ENCODE measurements at places on chromosomes 1 and 21.

DNA sequence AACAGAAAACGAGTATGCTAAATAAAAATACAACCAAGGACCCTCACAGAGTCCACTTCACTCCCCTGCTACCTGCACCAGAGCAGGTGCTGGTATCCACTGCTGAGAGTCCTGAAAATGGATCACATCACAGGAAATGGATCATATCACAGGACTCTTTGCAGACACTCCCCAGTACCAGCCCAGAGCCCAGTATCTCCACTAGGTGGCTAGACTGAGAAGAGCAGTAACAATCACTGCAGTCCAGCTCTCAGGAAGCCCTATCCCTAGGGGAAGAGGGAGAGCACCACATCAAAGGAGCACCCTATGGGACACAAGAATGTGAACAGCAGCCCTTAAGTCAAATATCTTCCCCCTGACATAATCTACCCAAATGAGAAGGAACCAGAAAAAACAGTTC is 28.0 kb downstream of the AGBL4 start:
- no peak for DNase-seq

- DNase-seq = no peak
Observed at GRCh38 chr1:30809514-30810263, 52.1 kb upstream of the LAPTM5 start.

DNA sequence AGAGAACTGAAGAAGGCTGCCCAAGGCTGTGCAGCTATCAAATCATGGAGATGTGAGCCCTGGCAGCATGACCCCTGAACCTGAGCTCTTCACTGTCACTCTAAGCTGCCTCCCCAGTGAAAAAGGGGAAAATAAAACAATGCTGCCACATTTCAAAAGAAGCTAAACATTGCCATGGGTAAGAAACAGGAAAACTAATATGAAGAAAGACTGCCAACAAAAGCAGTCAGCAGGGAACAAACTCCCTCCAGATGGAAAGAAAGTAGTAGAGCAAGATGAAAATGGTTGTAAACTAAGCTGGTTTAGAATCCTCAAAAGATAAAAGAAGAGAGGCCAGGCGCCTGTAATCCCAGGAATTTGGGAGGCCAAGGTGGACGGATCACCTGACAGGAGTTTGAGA is 36.2 kb upstream of the CSF1 start:
- DNase-seq = no peak

- no peak for DNase-seq
Observed at GRCh38 chr1:56196839-56197238, 382.5 kb downstream of the PLPP3 start.

GRCh38 chr1:21638531-21639341 is 30.4 kb downstream of the RAP1GAP start:
- no peak for DNase-seq

- DNase-seq = peak; percentile 24
Observed at GRCh38 chr1:153774780-153775457, at the start of gene SLC27A3. Gene SLC27A3 (plus strand): TSS chr1:153775407. CDS start chr1:153775498, 91 bp downstream.

GRCh38 chr1:193260896-193261295 is 74.5 kb upstream of the B3GALT2 start:
- DNase-seq = no peak

DNA sequence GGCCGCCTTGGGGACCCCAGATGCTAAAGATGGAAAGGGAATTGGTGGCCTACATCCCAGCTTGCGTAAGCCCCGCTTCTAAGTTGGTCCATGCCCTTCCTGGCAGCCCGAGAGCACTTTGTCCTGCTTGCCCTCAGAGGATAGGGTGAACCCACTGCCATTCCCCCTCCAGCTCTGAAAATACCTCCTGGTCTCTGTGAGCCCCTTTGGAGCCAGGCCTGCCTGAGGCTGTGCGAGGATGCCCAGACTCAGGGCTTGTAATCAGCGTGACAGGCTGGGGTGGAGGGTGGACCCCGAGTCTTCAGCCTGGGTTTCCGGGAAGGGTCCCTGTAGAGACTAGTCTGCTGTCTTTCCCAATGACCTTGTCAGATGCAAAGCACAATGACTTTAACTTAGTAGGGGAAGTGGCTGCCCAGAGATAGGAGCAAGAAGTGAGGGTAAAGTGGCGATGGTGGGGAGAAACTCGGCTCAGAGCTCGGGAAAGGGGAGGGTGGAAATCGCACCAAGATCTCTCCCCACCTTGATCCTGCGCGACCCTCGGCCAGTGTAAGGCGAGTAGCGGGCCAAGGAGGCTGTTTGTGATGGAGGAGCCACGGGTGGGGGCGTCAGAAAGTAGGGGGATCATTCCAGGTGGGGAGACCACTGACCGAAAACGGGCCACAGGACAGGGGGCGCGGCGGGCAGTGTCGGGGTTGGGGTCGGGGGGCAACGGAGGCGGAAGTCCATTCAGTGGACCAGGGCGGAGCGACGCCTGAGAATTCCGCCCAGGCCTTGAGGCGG is 2.7 kb upstream of the HES3 start:
- no peak for DNase-seq

DNA sequence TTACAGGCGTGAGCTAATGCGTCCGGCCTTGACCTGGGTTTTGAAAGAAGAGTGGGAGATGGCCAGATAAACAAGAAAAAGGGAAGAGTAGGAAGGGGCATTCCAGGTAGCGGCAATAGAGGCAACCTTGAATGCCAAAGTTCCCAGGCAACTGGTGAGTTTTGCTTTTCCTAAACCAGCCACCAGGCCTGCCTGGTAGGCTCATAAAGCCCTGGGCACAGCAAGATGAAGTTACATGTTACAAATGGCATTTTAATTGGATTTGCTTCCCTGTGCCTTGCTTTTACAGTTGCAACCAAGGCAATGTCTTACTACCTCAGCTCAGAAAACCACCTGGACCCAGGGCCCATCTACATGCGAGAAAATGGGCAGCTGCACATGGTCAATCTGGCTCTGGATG is 5.5 kb downstream of the LRRC42 start:
- no peak for DNase-seq

DNA sequence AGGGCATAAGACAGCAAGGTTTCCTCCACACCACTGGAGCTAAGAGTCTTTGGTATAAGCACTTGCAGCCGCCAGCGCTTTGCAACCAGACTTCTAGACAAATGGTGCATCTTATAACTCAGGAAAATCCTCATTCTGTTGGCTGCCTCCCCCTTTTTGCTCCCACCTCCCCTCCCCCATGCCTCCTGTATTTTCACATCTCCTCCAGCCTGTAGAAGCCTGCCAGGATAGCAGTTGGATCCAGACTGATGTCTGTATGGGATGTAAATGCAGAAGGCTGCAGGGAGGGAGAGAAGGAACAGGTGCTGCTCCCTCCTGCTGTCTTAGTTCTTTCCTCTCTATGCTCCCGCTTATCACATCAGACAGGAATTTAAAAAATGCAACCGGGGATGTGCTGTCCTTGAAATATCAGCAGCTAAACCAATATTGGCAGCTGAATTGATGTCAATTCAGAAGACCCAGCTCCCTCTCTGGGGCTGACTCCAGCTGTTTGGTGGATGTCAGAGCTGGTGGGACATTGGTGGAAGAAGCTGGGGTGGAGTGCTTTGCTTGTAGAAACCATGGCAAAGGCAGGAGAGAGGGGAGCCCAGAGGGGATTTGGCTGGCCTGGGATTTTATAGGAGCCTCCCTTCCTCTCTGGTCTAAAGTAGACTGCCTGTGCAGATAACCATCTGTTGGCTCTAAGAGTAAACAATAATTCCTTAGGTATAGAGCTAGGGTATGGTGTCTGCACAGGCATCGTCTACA is 53.5 kb downstream of the NFASC start:
- DNase-seq = no peak

GRCh38 chr1:19374926-19375325 is 62.8 kb downstream of the SLC66A1 start:
- DNase-seq = no peak

DNA sequence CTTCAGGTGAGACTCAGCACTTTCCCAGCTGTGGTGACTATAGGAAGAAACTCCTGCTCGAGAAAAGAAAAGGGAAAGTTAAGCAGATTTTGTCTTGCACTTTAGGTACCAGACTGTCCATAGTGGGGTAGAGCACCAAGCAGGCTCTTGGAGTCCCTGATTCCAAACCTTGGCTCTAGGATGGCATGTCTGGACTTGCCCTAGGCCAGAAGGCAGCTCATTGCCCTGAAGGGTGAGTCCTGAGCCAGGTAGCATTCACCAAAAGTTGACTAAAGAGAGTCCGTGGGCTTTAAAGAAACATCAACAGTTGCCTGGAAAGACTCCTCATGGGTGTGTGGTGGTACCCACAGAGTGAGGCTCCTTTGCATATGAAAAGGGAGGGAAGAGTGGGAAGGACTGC is 145.2 kb upstream of the SNX7 start:
- no peak for DNase-seq

- DNase-seq = no peak
Observed at GRCh38 chr1:112337028-112337531, 58.9 kb upstream of the CTTNBP2NL start.

- no peak for DNase-seq
Observed at GRCh38 chr1:92728697-92729096, 56.2 kb downstream of the EVI5 start.

- no peak for DNase-seq
Observed at GRCh38 chr1:109539676-109540075, at the start of gene GPR61. Gene GPR61 (plus strand): TSS chr1:109539872. CDS start chr1:109543023, 3,151 bp downstream.

- DNase-seq = no peak
Observed at GRCh38 chr1:85585799-85586198, 5.2 kb downstream of the CCN1 start.

DNA sequence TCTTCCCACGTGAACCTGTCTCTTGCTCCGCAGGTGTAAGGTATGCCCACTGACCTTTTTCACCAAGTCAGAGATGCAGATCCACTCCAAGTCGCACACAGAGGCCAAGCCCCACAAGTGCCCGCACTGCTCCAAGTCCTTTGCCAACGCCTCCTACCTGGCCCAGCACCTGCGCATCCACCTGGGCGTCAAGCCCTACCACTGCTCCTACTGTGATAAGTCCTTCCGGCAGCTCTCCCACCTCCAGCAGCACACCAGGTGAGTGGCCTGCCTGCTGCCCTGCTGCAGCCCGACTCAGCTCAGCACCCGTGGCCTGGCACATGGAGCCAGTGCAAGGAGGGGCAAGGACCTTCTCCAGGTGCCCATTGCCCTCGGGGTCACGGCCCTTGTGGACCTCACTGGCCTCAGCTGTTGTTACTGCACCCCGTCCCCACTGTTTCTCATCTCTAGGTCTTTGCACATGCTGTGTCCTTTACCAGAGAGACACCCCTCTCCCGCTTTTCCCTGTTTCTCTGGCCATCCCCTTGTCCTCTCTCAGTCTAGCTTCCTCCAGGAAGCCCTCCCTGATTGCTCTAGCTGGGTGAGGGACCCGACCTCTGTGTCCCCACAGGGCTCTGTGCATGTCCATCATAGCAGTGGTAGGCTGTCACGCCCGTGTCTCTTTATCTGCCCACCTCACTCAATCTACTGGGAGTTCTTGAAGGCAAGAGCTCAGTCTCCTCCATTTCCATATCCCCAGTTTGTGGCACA is 25.4 kb downstream of the ZNF362 start:
- no peak for DNase-seq

DNA sequence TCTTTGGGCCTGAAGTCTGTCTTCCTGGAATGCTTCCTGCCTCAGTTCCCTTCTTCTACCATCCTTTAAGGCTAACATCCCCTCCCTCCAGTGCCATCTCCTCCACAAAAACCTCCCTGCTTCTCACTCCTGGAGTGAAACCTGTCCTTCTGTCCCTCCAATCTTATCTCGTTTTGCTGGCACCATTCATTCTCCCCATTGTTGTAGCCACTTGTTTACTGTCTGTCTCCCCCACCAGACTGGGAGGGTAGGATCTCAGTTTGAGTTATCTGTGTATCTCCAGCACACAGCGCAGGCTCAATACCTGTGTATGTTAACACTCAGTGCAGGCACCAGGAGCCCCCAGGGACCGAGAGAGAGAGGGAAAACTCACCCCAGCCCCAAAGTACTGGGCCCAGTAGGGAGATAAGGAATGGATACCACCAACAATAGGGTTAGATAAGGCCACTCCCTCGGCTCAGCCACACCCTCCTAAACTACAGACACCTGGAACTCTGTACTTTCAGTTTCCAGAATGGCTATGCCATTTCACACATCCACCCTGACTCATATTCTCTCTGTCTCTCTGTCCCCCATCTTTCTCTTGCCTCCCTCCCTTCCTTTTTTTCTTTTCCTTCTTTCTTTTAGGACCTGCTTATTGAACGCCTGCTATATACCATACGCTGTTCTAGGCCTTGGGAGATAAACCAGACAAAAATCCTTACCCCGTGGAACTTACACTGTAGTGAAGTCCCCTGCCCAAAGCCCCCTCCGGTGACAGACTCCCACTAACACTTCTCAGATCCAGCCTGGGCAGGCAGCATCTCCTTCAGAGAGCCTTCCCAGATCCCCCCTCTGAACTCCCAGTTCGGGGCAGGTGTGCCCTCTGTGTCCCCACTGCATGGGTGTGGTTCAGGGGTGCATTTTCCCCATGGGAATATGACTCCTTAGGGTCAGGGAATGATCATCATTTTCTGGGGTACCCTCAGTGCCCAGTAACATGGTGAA is 3.3 kb upstream of the SSBP3 start:
- DNase-seq = peak; percentile 25

DNA sequence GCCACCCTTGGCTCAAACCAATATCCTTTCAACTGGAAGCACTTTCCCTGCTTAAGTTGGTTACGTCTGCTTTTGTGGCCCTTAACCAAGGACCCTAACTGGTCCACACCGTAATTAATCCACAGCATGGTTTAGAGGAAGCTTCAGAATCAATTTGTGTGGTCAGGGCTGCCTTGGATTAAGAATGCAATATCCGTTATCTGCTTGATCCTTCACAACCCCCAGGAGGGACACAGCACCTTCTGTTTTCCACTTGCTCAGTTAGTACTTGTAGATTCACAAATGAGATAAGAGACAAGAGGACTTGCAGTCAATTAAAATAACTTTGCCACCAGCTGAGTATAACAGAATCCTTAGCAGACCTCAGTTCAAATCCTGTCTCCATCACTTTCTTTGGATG is 56.9 kb upstream of the LRP8 start:
- no peak for DNase-seq

DNA sequence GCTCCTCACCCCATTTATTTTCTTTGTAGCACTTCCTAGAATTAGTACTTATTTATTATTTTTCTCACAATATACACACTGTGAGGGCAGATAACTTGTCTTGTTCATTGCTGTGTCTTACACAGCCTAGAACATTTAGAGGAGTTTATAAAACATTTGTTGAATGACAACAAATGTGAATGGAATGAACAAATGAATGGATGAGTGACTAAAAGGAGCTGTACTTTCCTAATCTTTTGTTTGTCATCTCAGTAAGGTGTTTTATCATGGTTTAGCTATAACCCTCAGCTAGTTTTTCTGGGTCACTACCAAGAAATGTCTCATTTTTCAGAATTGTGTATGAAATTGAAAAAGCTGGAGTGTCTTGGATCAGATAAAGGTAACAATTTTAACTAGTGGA is 239.3 kb upstream of the KCNK2 start:
- no peak for DNase-seq

DNA sequence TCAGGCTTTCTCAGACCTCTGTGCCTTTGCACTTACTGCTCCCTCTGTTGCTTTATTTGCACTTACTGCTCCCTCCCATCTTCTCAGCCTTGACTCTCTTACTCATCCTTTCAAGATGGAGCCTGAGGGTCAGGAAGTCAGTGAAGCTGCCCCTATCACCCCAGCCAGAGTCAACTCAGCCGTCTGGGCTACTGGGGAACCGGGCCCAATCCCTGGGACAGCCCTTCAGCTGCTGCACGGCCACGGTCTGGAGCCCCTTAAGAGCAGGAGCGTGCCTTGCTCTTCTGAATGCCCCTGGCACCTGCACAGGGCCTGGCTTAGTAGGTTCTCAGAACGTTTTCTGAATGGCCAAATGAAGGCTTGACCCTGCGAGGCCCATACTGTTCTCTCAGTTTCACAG is 244.4 kb downstream of the FOXD2 start:
- DNase-seq = no peak

Data from stimulated activated CD4-positive, alpha-beta T cell treated with anti-CD3 and anti-CD28 coated beads, Interleukin-4, amount 100 ng/mL, for 1 hour (primary cell).